ENCODE measurements at places on chromosomes 11 and 22.

DNA sequence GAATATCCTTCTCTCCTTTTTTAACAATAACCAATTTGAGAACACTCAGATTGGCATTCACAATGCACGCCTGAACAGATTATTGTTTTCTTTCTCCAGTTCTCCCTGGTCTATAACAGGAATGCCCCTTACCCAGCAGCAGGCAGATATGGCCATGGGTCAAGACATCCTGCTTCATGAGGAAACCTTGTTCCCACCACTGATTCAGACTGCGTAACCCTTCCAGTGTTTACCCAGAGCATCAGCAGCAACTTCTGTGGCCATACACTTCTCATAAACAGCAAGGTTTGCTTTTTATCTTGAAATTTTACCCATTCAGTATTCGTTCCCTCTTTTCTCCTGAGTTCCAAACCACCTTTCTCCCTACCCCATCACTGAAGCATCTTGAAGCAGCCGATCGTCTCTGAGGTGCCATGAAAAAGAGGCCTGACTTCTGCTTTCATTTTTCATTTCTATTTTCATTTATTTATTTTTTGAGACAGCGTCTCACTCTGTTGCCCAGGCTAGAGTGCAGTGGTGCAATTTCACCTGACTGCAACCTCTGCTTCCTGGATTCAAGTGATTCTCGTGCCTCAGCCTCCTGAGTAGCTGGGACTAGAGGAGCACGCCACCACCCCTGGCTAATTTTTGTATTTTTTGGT, 9.6 kb downstream of the PTS start:
- DNase-seq = no peak

DNA sequence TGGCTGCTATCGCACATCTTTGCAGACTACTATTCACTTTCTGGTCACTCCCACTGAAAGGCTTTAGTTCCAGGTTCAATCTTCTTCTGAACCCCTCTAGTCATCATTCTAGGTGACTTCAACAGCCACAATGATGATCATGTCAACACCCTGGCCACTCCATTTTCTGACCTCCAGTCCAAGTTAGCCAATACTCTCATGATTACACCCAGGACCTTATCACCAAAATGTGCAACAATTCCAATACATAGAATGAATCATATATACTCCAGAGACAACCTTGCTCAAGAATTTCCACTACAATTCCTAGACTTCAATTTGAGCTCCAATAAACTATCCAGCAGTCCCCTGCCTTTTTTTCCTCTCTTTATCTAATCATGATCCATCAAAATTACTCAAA, 70.7 kb downstream of the PAK1 start:
- no peak for DNase-seq

DNA sequence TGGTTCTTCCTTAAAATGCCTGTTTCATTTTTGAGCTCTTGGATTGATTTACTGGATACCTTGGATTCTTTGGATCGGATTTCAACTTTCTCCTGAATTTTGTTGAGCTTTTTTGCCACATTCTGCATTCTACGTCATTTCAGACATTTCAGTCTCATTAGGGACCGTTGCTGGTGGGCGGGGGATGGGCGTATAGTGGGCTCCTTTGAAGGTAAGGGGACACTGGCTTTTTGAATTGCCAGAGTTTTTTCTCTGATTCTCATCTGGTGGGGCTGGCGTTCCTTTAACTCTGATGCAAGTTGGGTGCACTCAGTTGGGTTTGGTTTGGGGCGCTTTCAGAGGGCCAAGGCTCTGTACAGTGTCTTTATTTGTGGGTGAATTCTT, 216.5 kb downstream of the DYNC2H1 start:
- no peak for DNase-seq

DNA sequence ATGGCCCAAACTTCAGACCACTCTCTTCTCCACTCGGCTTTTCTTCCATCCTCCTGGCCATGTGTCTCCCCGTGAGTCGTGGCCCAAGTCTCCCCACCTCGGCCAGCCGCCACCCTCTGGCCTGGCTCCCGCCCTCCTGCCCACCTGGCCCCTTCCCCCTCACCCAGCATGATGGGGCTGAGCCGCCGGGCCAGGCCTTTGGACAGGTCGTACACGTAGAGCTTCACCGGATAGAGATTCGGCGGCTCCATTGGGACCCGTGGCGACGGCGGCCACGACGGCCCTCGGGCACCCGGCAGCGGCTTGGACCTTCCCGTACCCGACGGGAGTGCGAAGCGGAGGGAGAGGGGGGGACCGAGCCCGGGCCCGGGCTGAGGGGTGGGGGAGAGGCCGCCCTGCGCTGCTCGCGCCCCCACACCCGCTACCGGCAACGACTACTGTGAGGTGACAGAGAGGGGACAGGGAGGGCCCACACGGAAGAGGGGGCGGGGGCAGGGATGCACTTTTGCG, at the start of gene DESI1:
Gene DESI1 (minus strand): TSS at position 455 of the 510 bp plus-strand sequence. CDS start 204 bp downstream, at position 251.
- peak; percentile 4 for DNase-seq

Measured in stimulated activated CD8-positive, alpha-beta memory T cell treated with anti-CD3 and anti-CD28 coated beads, Interleukin-4, amount 100 ng/mL, for 4 hours (primary cell).